ENCODE measurements at places on chromosomes 6 and 20.

- DNase-seq, result no peak
Measured at GRCh38 chr20:44018942-44019637, 104.4 kb downstream of the TOX2 start.

GRCh38 chr6:34022873-34023255 is 123.0 kb downstream of the GRM4 start:
- no peak for DNase-seq

GRCh38 chr20:44702776-44703175 is 12.4 kb upstream of the CCN5 start:
- peak; percentile 73 for DNase-seq

GRCh38 chr6:125688138-125688537 is 61.3 kb upstream of the HEY2 start:
- no peak for DNase-seq

DNA sequence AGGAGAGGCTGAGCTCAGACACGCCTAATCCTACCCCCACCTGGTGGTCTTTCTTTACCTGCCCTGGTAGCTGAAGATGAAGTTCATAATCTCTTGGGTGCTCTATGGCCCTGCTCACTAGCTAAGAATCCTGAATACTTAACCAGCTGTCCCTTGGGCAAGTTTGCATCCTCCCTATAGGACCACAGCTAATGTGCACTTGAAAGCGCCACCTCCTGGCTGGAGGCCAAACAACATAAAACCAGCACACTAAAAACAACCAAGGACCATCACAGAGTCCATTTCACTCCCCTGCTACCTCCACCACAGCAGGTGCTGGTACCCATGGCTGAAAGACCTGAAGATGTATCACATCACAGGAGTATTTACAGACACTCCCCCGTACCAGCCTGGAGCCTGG is 155.5 kb upstream of the SLC24A3 start:
- no peak for DNase-seq

GRCh38 chr6:129497481-129498441 is 212.2 kb downstream of the ARHGAP18 start:
- DNase-seq, result no peak

GRCh38 chr20:62576815-62577489 is 65.4 kb upstream of the SLCO4A1 start:
- DNase-seq, result no peak

DNA sequence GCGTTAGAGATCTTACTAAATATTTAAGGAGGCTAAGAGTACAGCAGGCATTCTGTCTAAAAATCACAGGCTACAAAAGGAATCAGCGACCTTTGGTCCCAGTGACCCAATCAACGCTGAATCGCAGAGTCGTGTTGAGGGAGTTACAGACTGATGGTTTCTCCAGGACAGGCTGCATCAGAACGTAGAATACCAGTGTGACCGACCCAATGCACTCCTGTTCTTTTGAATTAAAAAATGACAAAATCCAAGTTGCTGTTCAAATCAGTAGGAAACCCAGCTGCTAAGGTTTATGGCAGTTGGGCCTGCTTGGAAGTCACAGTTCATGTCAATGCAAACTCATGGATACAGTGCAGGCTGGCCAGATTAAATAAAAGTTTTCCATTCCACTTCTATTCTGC is 155.8 kb upstream of the AFDN start:
- DNase-seq, result no peak

DNA sequence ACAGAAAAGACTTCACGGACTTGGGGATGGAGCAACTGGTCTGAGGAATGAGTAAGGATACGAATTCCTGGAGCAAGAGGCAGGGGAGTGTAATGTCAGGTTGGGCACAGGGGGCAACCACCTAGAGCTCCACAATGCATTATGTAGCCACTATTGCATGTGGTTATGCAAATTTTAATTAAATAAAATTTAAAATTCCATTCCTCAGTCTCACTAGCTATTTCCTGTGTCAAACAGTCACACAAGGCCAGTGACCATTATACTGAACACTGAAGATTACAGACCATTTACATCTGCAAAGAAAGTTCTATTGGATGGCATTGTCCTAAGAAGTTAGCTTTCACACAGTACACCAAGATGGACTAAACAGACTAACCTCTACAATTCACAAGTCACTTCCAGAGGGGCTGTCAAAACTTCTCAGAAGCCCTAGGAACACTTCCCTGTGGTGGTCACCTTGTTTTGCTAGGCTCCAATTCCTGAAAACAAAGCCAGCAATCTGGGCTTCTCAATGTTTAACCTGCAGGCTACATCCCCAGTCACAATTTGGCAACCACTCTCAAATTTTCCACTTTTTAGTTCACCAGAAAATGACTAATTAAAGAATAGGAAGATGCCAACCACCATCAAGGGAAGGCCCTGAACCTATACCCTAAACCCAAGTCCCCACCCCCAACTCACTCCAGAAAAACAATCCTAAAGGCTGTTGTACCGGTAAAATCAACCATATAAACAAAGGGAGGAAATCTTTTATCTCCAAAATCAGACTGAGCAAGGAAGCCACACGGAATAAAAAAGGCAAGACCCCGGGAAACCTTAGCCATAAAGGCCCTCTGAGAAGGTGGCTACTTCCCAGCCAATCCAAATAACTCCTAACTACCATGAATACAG is 34.2 kb upstream of the C20orf203 start:
- no peak for DNase-seq

- DNase-seq, result peak; percentile 19
Measured at GRCh38 chr20:54491506-54491905, 16.1 kb downstream of the DOK5 start.

- no peak for DNase-seq
Measured at GRCh38 chr6:128303870-128304269, 216.5 kb downstream of the PTPRK start.

GRCh38 chr6:167400482-167401138 is 75.7 kb downstream of the TTLL2 start:
- peak; percentile 13 for DNase-seq

DNA sequence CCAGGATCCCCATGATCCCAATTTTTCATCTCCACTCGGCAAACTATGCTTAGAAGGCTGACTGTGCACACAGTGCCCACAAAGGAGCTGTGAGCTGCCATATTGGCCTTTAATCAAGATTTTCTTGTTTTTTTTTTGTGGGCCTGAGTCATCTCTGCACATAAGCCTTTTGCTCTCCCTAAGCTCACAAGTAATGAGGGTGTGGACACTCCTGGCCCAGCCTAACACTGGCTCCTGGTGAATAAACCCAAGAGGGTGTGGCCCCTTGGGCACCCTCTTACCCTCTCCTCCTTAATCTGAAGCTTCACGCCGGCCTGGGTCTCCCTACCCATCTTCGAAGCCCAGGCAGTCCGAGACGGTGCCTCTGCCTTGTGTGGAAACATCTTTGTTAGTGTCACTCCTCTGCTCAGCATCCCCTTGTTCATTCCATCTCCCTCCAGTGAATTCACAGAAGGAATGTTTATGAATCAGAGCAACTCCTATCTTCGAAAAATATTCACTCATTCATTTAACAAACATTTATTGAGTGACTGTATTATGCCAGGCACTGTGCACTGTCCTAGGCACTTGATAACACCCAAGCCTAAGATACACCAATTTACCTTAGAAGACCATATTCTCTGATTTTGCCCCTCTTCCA is 22.2 kb upstream of the MRPS10 start:
- no peak for DNase-seq

DNA sequence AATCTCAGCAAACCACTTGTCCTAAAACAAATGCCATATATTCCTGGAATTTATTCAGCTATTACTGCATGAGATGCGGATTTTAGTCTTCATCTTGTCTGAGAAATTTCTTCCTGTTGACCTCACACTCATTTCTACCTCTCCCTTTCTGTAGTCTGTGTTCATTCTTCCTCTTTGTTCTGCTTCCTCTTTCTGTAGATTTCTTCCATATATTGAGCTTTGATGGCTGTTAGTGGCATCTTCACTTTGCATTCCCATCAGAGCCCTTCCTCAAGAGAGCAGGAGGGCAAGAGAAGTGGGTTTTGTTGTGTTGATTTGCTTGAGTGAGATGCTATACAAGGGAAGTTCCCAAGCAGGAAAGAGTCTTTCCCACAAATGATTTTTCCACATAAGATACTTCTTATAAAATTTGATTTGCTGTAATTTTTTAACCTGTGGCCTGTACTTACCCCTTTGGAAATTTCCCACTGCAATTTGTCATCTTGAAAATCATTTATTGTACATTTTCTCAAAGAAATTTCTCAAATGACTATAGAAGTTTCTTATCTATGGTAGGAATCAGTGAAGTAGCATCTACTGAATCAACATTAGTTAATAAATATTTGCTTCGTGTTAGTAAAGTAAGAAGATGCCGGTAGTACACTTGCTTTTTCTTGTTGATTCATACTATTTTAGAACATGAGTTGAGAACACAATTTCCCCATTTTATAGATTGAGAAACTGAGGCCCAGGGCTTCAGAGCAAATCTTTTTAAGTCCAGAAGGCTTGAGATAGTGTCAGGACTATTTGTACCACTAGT is 43.8 kb downstream of the MAP3K4 start:
- no peak for DNase-seq

GRCh38 chr6:119653329-119653728 is 303.8 kb upstream of the MAN1A1 start:
- DNase-seq, result no peak

DNA sequence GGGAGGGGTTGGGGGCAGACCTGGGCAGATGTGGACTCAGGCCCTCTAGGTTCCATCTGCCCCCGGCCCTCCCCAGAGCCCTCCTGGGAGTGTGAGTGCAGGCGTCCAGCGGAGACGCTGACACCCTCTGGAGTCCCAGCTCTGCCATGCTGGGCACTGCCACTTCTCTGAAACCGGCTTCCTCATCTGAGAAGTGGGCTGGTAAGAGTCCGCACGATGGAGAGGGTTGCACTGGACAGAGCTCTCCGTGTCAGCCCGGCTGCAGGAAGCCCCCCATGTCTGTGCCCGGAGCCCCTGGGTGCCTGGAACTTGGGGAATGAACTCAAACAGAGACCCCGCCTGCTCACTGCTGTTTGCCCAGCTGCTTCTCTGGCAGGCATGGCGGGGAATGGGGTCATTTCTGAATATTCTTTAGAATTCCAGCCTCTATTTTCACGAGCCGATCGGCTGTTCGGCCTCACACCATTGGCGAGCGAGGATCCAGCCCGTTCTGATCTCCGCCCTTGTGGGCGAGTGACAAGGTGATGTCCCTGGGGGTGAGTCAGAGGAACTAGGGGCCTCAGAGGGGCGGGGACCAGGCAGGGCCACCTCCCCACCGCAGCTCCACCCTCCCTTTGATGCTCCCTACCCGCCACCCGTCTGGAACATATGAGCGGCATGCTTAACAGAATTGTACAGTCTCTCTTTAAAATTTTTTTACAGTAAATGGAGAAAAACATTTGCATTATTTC is 47.8 kb upstream of the GATA5 start:
- no peak for DNase-seq

DNA sequence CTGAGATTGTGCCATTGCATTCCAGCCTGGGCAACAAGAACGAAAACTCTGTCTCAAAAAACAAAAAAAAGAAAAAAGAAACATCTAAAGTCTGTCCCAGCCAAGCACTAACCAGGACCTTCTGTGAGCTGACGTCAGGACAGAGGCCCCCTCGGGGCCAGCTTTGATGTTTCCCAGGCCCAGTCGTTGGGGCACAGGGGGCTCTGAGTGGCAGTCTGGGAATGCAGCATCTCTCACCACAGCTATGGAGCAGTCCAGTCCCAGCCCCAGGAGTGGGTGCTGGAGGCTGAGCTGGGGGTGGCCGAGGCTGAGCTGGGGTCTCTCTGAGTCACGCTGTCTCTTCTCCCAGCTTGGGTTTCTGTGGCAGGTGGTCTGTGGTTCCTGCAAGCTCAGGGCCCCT is 46.0 kb upstream of the SRF start:
- peak; percentile 42 for DNase-seq

GRCh38 chr6:158257425-158257759 is 54.9 kb upstream of the TULP4 start:
- DNase-seq, result no peak

- DNase-seq, result no peak
Measured at GRCh38 chr20:51331481-51331880, 211.0 kb downstream of the NFATC2 start.

GRCh38 chr6:22313796-22314195 is 17.0 kb upstream of the PRL start:
- DNase-seq, result no peak

DNA sequence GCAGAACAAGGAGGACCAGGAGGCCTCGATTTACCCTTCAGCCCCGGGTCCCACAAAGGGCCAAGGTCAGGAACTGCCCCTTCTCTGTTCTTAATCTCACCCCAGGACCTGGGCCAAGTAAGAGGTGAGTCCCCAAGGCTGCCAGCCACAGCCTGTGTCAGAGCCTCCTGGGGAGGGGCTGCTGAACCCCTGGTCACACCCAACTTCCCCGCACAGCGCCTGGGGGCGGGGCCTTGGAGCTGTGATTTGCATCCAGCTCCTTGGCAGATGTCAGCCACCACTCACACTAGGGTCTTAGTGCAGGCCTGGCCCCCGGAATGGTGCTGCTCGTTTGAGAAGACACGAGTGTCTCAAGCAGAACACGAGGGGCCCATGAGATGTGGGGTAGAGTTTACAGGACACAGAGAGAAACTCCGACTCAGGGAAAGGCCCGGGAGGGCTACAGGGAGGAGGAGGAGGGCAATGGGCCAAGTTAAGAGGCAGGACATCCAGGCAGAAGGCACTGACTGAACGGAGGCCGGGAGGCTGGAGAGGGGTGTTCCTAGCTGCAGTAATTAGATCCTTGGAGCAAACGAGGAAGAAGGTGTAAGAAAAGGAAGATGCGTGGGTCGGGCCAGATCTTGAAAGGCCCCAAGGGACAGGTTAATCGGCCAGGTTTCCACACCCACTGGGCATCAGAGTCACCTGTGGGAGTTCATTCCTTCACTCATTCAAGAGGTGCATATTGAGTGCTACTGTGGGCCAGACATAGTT is 26.9 kb downstream of the ZBP1 start:
- no peak for DNase-seq

DNA sequence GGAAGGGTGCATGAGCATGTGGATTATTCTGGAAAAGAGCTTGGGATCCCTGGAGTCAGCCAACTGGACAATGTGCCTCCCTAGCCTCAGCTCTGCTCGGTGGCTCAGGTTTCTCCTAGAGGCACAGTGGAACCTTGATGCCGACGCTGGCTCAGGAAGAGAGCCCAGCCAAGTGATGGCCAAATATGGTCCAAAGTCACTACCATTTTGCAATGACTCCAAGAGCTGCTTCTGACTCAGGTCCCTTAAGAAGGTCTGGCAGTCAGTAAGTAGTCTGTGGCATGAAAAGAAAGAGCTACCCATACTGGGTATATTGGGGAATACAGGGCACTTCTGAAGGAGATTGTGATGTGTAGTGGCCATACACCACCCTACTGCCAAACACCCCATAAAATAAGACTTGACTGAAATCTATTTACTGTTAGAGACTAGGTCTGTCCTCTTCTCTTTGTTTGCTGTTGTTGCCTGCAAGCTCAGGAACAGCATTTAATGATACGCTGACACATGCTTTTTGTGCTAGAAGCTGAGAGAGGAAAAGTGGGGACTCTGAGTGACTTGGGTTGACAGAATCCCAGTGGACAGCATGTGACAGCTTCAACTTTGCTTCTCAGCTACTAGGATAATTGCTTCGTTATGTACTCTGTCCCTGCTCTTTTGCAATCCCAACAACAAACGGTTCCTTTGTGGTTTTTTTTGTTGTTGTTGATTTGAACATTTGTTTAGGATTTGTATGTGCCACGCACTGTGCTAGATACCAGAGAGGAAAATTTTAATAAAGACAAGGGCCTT is 30.3 kb upstream of the OGFRL1 start:
- no peak for DNase-seq

GRCh38 chr6:29723262-29723665 is at the start of gene HLA-F:
Gene HLA-F, plus strand, starts transcription at chr6:29723434. Its CDS starts 30 bp downstream, at chr6:29723464.
- peak; percentile 48 for DNase-seq

- no peak for DNase-seq
Measured at GRCh38 chr6:63565058-63565726, 7.1 kb upstream of the LOC128125822 start.

- DNase-seq, result no peak
Measured at GRCh38 chr6:5078121-5078669, 6.9 kb upstream of the PPP1R3G start.

- no peak for DNase-seq
Measured at GRCh38 chr6:107679457-107679856, 144.7 kb downstream of the SCML4 start.
